SK-N-DZ (cell line): ENCODE measurements at places on chromosomes 11 and 22.

DNA sequence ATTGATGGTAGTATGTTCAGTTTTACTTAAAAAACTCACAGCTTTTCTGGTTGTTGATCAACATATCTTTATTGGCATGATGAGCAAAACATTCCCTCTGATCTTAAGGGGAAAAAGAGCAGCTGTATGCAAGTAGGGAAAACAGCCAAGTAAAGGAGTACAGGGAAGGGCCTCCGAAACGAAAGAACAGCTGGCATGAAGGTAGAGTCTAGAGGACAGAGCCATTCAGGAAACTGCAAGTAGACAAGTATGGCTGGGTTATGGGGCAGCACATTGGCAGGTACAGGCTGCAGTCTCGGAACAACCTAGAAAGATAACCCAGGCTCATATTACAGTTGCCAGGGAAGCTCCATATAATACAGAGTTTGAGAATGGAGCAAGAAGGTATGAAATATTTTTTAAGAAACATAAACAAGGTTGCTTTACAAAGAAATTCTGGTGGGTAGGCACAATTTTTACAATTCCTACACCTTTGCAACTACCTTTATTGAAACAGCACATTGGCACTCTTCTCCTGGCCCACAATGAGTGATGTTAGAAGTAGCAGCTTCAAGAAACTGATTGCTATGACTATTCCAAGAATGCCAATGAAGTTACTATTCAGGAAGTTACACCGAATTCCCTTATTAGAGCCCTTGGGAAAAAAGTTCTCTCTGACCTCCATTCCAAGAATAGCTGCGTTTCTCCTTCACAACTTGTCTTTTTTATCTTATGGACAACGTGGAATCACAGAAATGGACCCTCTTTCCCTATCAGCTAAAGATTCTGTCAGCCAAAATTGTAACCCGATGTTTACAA lies 45.2 kb downstream of the LGR4 start:
- DNase-seq, result no peak

GRCh38 chr11:128424271-128424711 lies 163.1 kb downstream of the ETS1 start:
- DNase-seq, result no peak

DNA sequence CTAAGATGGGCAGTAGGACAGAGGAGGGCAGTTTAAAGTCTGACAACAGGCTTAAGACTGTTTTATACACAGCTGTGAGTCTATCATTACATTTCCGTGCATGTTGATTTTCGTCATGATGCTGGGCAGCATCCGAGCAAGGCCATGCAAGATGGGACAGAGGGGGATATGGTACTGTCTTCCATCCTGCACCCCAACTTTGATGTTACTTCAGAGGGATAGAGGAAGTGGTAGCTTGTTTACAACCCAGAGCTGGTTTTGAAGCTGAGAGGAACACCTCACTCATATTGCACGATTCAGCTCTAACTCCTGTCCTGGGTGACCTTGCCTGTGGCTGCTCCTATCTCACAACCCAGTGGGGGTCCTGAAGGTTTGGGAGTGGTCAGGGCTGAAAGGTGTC lies 3.0 kb upstream of the SORL1 start:
- no peak for DNase-seq

- no peak for DNase-seq
Observed at GRCh38 chr11:109553284-109553683, 131.3 kb downstream of the C11orf87 start.

GRCh38 chr11:115384236-115384635 lies 120.0 kb downstream of the CADM1 start:
- no peak for DNase-seq
